ENCODE measurements at places on chromosomes 2 and 18.

DNA sequence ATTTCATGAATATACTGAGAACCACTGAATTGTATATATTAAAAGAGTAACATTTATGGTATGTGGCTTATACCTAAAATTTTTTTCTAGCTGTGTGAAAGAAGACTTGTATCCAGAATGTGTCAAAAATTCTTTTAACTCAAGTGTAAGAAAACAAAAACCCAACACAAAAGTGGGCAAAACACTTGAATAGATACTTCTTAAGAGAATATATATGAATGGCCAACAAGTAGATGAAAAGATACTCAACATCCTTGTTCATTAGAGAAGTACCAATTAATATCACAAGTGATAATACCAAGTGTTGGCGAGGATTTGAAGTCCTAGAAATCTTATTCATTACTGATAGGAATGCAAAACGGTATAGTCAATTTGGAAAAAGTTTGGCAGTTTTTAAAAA, 107.2 kb upstream of the MYO3B start:
- DNase-seq = no peak

DNA sequence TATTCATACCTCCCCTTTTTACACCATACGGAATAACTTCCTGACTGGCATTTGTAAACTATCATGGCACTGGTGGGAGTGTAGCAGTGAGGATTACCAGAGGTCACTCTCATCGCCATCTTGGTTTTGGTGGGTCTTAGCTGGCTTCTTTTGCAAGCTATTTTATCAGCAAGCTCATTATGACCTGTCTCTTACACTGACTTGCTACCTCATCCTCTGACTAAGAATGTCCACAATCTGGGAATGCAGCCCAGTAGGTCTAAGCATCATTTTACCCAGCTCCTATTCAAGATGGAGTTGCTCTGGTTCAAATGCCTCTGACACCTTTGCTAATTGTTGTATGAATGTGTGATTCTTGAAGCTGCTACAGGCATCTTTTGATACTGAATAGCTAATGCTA, 950.8 kb upstream of the SLC39A10 start:
- no peak for DNase-seq

GRCh38 chr2:88692187-88692586, 714 bp downstream of the RPIA start:
- DNase-seq = peak; percentile 26

GRCh38 chr2:172373766-172374165, 53.6 kb upstream of the ITGA6 start:
- no peak for DNase-seq

DNA sequence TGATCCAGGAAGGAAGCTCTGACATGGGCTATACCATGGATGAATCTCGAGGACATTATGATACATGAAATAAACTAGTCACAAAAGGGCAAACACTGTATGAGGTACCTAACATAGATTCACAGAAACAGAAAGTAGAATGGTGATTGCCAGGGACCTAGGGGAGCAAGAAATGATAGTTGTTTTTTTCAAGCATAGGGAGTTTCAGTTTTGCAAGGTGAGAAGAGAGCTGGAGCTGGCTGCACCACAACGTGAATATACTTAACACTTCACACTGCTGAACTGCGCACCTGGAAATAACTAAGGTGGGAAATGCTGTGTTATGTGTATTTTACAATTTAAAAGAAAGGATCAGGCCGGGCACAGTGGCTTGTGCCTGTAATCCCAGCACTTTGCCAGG, 13.2 kb upstream of the AGAP1 start:
- no peak for DNase-seq

DNA sequence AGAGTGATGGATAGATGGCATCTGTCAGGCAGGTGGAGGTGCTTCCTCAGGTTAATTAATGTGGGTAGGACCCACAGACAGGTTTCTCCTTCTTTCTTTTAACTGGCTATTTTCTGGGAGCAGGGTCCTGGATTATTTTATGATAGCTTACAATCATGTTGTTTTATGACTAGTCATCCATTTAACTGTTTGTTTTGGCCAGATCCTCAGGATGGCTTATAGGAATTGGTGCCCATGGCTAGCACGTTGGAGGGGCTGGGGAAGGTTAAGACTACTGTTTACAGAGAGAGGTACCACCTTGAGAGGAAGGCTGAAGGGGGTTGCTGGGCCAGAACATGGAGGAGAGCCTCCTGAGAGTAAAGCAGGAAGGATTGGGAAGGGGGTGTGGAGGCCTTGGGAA, 78.0 kb upstream of the MGAT5 start:
- no peak for DNase-seq

- DNase-seq = no peak
Observed at GRCh38 chr2:106628377-106628776, 141.2 kb downstream of the CD8B2 start.

DNA sequence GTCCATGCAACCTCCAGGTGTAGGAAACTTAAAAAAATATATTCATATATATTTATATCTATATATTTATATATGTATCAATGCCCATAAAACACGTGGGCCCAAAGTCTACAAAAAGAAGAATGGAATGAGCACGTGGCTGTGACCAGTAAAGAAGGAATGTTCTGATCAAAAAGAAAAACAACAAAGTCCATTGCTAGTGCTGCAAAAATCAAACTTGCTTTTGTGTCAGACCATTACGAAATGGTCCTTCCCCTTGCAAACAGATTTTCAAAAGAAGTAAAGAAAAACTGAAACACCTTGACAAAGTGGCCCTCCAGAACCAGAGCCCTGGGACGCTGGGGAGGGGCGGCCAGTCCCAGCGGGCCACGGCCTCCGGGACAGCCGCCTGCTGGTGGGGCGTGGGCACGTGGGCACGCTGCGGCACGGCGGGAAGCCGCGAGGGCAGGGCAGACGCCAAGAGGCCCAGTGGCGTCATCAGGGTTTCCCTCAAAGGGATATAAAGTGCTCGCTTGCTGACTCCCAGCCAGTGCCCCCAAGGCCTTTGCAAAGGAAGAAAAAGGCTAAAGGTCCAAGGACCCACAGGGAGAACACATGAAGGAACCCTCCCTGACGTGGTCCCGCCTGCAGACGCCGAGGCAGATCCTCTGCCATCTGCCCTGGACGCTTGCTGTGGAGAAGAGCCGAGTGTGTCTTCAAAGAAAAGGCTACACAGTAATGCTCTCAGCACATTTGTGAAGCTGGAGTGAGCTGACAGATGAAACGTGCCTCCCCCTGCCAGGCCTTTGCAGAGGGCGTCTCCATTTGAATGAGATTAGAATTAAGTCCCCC, 201.8 kb downstream of the TWIST2 start:
- no peak for DNase-seq

- no peak for DNase-seq
Observed at GRCh38 chr2:235677937-235678336, 184.1 kb downstream of the AGAP1 start.

- DNase-seq = peak; percentile 72
Observed at GRCh38 chr2:143936848-143937722, 582.8 kb downstream of the ZEB2 start.

- DNase-seq = peak; percentile 47
Observed at GRCh38 chr2:183037553-183038340, 510 bp downstream of the NCKAP1 start.

- DNase-seq = no peak
Observed at GRCh38 chr2:226131299-226131784, 668.3 kb downstream of the IRS1 start.

DNA sequence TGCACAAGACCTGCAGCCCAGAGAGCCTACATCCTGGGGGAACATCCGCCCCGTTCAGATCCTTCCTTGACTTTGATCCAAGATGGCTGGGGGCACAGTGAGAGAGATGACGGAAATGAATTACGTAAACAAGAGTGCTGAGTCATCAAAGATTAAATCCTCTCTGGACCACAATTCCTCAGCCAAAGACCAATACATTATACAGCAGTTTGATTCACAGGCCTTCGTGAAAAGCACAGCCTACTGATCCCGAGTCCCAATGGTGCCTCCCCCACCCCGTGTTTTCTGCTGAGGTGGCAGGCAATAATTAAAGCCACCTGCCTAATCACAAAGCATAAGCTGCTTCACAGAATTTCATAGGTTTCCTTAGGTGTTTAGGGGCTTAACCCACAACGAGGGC, 43.0 kb downstream of the MYO5B start:
- DNase-seq = no peak

DNA sequence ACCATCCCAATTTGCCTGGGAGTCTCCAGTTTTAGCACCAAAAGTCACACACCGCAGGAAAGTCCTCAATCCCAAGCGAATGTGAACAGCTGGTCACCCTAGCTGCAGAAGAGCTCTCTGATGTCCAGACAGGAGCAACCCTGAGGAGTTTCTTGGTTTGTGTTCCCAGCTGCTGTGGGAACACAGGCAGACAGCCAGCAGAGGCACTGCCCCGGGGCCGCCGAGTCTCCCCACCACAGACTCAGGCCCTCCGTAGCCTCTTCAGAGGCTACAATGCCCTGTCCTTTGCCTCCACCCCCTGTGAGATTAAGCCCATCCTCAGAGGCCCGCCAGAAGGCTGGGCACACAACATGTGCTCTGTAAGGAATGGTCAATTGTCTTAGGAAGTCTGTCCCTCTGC, 111.5 kb downstream of the TTC32 start:
- DNase-seq = no peak

DNA sequence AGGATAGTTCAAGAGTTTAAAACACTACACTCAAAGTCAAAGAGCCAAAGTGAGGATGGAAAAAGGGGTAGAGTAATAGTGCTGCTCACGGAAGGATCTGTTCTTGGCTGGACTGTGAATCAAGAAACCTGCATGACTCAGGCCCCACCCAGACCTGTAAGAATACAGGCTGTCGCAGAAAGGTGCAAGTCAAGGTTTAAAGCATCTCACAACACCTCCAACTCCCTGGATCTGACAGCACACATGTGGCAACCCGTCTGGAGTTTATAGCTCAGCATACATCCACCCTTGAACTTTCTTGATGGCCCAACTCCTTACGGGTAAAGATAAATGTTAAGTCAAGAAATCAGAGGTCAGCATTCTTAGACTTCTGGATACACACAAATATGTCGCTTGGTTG, 6.3 kb downstream of the KIAA2012 start:
- no peak for DNase-seq

Data from iPS-NIHi11 (cell line).